ENCODE measurements at places on chromosomes 13 and 19.

DNA sequence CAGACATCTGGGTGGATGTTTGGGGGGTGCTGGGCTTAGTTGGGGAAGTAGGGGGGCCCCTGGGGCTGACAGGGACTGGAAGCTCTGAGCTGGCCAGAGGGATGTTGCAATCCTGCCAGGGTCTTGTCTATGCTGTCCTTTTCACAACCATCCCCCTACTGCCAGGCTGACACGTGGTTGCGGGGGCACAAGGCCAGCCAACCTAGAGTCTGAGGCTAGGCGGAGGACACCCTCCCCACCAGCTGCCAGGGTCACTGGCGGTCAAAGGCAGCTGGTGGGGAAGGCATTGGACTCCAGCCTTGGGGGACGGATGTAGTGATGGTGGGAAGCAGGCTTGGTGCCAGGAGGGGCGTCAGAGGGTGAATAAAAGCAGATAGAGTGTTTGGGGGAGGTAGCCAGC, 1.6 kb upstream of the APOC1 start:
- no peak for DNase-seq

DNA sequence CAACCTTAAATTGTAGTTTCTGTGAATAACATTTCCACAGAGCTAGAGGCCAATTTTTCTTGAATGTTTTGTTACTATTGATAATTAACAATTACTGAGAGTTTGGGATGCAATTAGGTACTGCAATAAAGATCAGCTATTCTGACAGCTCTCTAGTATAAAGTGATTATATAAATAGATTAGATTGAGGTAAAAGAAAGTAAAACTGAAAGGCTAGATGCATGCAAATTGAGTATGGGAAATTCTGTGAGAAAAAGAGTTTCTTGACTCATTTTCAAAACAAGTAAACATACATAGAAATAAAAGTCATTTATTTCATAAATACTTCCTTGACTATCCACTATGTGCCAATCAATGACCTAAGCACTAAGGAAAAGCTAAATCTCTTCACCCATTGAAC, 1087.5 kb upstream of the ATXN8OS start:
- no peak for DNase-seq

DNA sequence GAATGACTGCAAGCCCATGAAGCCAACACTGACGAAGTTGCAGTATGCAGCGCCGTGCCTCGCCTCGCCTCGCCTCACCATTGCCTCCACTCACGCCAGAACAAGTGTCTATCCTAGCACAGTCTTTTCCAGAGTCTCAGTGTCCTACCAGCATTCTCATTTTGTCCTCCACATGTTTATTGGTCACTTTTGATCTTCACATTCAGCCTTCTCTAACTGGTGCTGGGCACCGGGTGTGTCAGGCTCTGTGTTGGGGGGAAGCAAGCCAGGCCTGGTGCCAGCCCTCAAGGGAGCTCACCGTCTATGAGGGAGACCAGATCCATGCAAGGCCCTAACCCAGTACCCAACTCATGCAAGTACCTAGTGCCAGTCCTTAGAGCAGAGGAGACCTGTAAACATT, 69.7 kb upstream of the GPR183 start:
- no peak for DNase-seq

DNA sequence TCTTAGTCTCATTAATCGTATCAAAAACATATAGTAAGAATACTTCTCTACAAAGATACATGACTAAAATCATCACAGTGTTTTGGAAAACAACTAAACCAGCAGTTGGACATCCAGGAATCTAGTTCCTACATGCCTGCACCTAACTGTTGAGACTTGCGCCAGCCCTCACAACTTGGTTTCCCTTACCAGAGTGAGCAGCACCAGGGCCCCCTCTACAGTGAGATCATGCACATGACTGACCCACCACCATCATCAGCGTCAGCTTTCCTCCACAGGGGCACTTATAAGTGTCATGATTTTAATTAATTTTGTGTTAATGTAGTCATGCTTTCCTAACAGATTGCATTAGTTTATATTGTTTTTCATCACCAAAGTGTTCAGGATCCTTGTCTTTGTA, 1322.0 kb downstream of the EFNB2 start:
- no peak for DNase-seq

- DNase-seq, result peak; percentile 81
These were observed 19.2 kb downstream of the RCN3 start for GRCh38 chr19:49546825-49547565.

DNA sequence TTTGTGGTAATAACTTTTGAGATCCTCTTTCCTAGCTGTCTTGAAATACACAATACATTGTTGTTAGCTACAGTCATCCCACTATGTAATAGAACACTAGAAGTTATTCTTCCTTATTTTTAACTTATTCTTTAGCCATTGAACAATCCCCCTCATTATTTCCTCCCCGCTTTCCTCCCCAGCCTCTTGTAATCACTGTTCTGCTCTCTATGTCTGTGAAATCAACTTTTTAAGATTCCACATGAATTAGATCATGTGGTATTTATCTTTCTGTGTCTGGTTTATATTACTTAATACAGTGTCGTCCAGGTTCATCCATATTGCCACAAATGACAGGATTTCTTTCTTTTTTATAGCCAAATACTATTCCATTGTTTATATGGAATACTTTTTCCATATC, 72.9 kb downstream of the SLC10A2 start:
- no peak for DNase-seq

- no peak for DNase-seq
These were observed 27.8 kb upstream of the TDRD3 start for GRCh38 chr13:60369242-60369641.

DNA sequence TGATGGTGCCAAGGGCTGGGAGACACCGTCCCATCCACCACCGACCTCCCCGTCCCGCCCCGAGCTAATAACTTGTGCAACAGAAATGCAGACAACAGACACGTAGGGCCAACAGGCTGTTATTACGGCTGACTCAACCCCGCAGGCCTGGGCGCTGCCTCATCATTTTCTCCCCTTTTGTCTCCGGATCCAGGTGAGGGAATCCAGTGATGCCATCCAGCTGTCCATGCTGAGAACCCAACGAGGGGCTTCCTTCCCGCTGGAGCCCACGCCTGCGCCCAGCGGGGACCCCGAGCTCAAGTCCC, 6.4 kb upstream of the DIRAS1 start:
- DNase-seq, result peak; percentile 41

DNA sequence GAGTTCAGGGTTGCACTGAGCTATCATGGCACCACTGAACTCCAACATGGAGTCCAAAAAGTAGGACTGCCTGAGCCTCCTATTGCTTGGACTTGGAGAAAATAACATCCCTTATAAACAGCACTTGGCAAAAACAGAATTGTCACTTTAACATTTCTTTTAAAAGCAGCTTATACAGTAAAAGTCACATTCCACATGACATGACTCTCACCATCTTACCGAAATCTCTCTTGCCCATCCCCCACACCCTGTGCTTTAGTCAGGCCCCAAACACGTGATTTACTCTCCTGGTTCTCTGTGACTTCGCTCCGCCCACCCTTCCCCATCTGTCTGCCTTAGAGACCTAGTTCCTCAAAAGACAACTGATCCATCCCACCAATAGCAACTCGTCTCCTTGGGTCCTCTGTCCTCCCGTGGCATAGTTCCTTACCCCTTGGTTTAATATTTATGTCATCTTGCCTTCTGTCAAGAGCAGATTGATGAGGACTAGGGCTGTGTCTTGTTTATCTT, 4.6 kb downstream of the SAFB start:
- no peak for DNase-seq

DNA sequence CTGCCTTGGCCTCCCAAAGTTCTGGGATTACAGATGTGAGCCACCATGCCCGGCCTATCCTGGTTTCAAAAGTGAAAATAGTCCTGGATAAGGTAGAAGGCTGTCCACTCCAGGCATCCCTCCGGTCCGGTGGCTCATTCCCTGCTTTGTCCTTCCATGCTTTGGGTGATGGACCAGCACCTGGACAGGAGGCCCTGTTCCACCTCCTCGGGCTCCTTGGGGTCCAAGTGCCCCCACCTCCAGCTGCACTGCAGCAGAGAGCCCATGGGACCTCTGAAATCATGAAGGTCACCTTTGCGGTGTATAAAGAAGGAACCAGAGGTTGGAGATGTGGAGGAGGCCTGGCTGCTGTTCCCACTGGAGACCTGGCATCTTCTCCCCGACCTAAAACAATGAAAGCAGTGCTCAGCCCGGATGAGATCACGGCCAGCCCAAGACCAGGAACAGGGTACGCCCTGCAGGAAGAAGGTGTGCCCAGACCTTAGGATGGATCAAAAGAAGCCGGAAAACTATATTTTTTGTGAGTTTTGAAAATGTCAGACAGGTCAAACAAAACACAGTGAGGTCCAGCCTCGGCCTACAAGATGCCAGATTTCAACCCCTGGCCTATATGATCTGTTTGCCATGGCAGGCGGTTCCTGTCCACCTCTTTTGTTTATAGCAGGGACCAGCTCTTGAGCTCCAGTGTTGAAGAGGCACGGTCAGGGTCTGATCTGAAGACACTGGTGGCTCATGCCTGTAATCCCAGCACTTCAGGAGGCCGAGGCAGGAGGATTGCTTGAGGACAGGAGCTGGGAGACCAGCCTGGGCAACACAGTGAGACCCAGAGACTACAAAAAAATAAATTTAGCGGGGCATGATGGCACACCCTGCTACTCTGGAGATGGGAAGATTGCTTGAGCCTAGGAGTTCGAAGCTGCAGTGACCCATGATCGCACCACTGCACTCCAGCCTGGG, 5.8 kb downstream of the LSR start:
- DNase-seq, result no peak

All from Daoy (cell line).